ENCODE measurements at places on chromosomes 16 and 17.

- DNase-seq = no peak
These were observed 476.2 kb downstream of the HAPSTR1 start for GRCh38 chr16:9567666-9568065.

GRCh38 chr17:30212750-30213149 is 22.7 kb downstream of the SLC6A4 start:
- DNase-seq = peak; percentile 65

DNA sequence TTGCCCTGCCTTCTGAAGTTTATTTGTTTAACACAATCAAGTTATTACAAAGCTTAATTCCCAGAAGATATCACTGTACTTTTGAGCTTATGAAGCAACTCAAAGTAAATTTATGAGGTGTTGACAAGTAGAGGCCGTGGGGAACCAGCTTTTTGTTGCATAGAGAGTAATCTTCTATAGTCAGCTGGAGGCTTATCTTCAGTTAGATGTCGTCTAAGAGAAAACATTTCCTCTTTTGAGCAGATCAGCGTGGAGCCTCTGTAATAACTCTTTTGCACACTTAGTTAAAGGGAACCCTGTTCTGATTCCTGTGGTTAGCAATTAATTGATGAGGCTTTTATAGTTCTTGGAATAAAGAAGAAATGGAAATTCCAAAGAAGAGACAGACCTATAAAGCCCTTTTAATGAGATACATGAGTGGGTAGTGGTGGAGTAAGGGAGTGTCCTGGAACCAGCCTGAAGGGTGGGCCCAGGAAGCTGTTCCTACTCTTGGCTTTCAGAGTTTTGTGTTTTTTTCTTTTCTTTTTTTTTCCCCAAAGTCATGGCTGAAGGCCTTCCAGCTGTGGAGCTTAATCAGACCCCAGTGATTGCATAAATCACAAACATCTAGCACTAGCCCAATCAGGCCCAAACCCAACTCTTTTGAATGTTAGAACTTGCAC is 28.9 kb upstream of the MAP3K14 start:
- DNase-seq = no peak

- no peak for DNase-seq
These were observed 5.5 kb downstream of the SEC14L1 start for GRCh38 chr17:77146246-77146632.

DNA sequence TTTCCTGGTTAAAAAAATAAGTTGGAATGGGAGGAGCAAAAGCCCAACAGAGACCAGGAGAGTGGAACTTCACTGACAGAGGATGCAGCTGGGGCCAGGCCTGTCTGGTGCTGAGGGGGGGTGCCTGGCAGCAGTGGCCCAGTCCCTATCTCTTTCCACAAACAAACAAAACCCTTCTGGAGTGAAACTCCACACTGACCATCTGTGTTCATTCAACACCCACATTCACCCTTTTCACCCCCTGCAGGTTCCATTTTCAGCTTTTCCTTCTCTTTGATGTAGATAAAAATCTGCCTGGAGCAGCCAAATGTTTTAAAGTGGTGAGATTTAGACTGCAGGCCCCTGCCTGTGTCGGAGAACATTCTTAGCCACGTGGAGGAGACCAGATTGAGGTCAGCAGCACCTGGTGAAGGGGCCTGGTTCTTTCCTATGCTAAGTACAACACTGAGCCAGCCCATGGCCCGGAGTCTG is 161.4 kb upstream of the CDH11 start:
- DNase-seq = no peak

GRCh38 chr16:88349903-88350900 is 32.6 kb upstream of the ZNF469 start:
- DNase-seq = no peak

- no peak for DNase-seq
These were observed 9.5 kb downstream of the BCAR1 start for GRCh38 chr16:75241955-75242354.

GRCh38 chr16:28096983-28097899 is 33.7 kb upstream of the GSG1L start:
- peak; percentile 80 for DNase-seq

GRCh38 chr17:66200685-66201092 is 8.8 kb upstream of the CEP112 start:
- no peak for DNase-seq

DNA sequence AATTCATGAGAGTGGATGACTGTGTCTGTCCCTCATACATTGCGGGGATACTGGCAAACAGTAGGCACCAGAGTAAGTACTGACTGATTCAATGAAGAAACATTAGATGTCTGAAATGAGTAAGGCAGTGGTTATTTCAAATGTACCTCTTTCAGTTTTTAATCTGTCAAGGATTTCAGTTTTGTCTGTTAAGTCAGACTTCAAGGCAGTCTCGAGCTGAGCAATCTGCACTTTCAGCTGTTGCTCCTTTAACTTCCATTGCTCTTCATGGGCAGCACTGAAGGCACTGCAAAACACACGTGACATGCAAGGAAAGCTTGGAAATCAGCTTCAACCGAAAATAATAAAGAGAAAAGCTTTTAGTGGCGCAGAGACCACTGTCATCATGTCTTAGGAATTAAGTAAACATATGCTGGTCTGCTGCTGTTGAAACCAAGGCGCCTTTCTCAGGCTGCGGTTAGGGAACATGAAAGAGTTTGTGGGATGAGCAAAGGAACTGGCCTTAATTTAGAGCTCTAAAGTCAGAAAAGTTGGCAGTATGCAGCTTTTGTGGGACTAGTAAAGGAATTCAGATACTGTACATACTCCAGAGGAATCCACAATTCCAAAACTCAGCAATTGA is 38.8 kb downstream of the RPGRIP1L start:
- DNase-seq = no peak

DNA sequence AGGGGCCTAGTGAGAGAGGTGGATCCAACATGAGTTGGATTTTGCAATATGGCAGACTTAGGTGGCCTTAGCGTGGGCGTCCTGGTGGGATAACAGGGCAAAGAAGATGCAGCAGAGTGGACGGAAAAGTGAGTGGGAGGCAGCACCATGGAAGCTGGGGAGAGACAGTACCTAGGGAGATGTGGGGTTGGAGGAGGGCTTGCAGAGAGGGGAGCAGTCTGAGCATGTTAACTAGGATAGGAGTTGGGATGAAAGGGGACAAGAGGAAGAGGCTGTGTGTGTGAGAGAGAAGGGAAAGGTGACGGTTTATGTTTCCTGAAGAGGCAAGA is 120.1 kb downstream of the NTN1 start:
- no peak for DNase-seq

- DNase-seq = peak; percentile 26
These were observed 11.3 kb upstream of the RNF157 start for GRCh38 chr17:76251478-76252039.
